Mesendoderm (in vitro differentiated cells): ENCODE measurements at places on chromosomes 3 and 15.

DNA sequence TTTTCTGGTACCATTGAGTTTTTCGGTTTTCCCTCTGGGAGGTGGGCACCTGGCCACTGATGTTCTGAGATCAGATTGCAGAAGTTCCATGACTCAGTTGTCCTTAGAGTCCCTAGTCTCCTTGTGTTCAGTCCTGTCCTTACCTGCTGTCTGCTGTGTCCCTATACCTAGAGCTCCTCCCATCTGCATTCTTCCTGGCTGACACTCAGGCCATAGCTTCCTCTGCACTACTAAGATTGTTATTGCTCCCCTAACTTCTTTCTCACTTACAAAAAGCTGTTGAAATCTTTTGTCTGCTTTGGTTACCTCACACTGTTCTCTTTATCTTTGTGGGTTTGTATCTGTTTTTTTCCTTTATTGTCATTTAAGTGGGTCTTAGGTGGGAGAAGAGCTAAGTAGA lies 13.2 kb downstream of the USP3 start:
- peak; percentile 55 for DNase-seq

GRCh38 chr3:16379838-16380237 lies 114.8 kb downstream of the OXNAD1 start:
- no peak for DNase-seq

DNA sequence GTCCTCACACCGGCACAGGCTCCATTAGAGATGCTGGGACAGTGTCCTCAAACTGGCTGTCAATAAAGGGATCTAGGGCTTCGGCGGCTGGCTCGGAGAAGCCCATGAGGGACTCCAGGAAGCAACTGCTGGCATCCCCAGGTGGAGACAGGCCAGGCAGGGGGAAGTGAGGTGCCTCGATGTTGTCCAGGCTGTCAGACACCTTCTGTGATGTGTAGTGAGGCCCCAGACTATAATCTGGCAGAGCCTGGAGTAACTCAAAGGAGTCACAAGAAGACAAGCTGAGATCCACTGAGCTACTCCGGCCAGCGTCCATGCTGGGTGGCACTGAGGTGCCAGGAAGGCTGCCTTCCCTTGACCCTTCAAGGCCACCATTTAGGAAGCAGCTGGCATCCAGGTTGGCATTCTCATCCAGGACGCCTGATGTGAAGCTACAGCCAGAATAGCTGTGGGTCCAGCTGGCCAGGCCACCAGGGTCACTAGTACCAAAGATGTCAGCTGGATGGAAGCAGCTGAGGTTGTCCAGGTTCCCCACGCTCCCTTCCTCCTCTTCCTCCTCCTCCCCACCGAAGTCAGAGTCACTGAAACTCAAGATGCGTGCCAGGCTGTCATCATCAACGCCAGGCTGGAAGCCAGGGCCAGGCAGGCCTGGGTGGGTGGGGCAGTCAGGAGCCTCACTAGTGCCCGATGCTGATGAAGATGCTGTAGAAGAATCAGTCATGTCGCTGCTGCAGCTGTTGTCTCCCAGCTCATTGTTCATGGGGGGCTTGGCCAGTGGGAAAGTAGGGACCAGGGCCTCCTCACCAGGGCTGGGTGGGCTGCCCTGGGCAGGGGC lies 10.1 kb downstream of the CSRNP1 start:
- no peak for DNase-seq

- no peak for DNase-seq
These were observed 10.8 kb downstream of the GHRL start for GRCh38 chr3:10281951-10282350.

DNA sequence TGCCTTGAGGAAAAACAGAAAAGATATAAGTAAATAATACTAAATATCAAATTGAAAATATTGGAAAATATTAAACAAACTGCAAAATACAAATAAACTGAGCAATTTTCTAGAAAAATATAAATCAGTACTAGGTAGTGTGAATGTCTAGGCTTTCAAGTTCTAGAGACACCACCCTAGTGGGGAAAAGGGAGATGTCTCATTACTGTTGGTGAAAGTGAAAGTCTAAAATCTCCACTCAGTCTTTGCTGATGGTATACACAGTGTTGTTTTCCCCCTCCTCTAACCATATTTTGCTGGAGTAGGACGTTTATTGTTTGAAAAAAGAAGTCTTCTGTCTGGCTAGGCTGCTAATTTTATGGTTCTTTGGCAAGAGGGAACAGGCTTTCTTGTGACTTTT lies 1368.9 kb downstream of the OTOL1 start:
- no peak for DNase-seq

- DNase-seq, result no peak
These were observed 15.6 kb upstream of the FAM98B start for GRCh38 chr15:38438031-38438986.

GRCh38 chr15:29337156-29337959 lies 67.7 kb upstream of the NSMCE3 start:
- no peak for DNase-seq

- DNase-seq, result no peak
These were observed 19.7 kb upstream of the LMOD3 start for GRCh38 chr3:69142090-69142489.

DNA sequence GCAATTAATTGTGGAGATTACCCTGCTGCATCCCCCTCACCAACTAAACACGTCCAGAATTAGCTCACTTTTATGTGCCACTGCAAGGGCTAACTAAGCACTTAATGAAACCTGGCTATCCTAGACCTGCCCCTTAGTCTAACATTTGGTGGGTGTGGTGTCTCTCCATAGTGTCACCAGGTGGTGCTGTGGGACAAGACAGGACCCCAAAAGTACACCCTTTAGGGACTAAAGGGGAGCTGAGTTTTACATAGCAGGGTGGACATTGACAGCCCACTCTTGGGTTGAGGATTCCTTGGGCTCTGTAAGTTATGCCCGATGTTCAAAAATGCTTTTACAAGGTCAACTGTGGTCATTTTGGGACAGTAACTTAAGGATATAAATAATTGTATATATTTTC lies 5.7 kb downstream of the DUT start:
- peak; percentile 61 for DNase-seq

- DNase-seq, result no peak
These were observed 37.1 kb upstream of the IL12A start for GRCh38 chr3:159951540-159951939.

DNA sequence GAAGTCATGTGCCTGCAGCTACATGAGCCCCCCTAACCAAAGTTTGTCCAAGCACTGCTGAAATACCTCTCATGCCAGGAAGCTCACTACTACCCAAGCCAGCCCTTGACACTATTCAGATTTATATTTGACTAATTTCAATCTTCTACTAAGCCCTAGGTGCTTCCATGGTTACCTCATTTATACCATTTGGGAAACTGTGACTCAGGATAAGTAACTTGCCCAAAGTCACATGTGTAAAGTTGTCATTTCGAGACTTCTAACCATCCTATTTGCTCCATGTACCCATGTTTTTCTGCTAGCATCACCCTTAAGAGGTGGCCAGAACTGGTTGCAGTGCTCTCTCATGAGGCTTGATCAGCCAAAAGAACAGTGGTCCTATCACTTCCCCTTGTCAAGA lies 20.7 kb upstream of the TIMP4 start:
- no peak for DNase-seq

- DNase-seq, result no peak
These were observed 35.1 kb downstream of the TMOD3 start for GRCh38 chr15:51864408-51865056.

GRCh38 chr3:124428372-124429128 lies 301.7 kb upstream of the UMPS start:
- DNase-seq, result no peak
